ENCODE measurements at places on chromosomes 5 and 9.

- DNase-seq, result no peak
Measured at GRCh38 chr9:34575862-34576596, 13.5 kb downstream of the CNTFR start.

- DNase-seq, result no peak
Measured at GRCh38 chr9:123964761-123965160, 34.8 kb upstream of the DENND1A start.

GRCh38 chr5:173138707-173139106 is 5.6 kb upstream of the BNIP1 start:
- no peak for DNase-seq

DNA sequence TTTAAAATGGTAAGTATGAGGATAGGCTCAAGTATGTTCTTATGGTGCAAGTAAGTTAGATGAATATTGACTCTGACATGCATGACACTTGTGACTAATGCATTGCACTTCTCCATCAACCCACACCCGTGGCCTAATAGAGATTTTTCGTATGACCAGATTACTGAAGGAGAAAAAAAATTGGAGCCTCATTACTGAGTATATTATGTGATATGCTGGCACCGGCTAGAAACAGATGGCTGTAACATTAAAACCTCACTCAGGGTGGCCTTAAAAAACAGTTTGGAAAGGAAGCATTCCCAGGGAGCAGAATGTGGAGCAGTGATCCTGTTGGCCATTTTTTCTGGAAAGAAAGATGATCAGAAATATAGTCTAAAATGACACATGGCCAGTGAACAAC is 766.4 kb downstream of the PRELID2 start:
- DNase-seq, result no peak

DNA sequence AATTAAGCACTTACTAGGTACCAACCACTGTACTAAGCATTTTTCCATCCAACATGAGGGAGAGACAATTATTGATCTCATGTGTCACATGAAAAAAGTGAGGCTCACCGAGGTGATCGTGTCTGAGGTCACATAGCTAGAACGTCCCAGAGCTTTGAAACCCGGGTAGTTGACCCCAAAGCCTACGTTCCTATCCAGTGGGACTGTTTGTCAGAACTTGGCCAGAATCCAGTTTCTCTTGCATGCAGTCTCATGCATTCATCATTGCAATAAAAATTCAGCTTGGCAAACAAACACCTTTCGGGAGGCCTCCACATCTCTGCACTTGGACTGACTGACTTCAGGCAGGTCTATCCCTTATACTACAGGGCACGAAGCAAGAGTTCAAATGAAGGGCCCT is 23.4 kb upstream of the FAT2 start:
- DNase-seq, result no peak

DNA sequence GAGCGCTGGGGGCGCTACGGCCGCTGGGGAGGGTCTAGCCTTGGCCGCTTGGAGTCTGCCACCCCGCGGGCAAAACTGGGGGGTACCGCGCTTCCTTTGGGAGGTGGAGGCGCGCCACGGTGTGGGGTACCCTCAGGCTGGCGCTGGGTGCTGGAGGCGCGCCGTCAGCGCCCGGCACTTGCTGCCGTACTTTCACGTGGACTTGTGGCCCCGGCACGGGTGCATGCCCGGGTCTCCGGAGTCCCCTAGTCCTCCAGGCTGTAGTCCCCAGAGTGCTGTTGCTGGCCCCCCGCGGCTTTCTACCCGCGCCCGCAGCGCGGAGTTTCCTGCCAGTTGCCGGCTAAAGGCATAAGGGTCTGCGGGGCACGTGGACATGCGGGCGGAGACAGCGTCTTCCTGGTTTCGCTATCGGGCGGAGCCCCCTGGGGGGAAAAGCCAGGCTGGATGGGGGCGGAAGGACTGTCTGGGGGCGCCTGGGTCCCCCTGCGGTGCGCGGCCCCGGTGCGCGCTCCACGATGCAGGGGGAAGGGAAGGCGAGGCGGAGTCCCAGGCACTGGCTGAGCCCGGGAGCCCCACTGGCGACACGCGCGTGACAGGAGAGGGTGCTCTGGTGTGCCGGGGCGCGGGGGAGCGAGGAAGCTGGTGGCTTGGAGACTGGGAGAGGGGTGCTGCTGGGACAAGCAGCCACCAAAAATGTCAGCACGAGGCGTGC is 666 bp downstream of the PPARGC1B start:
- DNase-seq, result no peak

- DNase-seq, result no peak
Measured at GRCh38 chr5:122424132-122424531, 112.1 kb downstream of the SNCAIP start.

GRCh38 chr5:133244242-133244641 is 192.4 kb downstream of the HSPA4 start:
- no peak for DNase-seq

- peak; percentile 56 for DNase-seq
Measured at GRCh38 chr5:153584126-153584959, 93.9 kb downstream of the GRIA1 start.

- DNase-seq, result no peak
Measured at GRCh38 chr9:133268335-133269056, 6.5 kb downstream of the ABO start.

DNA sequence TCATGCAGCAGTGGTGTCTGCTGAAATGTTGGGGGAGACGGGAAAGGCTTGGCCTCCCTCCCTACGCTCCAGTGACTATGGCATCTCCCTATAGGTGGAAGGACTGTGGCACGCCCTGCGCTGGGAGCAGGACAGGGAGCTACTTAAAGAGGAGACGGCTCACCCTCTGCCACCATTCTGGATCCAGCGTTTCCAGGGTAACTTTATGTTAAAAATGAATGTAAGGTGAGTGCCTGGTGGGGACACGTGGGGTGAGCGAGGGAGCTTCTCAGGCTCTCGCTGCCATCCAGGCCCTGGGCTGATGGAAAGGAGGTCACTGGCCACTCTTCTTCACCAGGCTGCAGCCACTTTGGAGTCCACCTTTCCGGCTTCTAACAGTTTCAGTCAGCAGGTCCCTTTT is 15.7 kb downstream of the PAEP start:
- no peak for DNase-seq

- no peak for DNase-seq
Measured at GRCh38 chr9:87309236-87309635, 188.4 kb upstream of the DAPK1 start.

DNA sequence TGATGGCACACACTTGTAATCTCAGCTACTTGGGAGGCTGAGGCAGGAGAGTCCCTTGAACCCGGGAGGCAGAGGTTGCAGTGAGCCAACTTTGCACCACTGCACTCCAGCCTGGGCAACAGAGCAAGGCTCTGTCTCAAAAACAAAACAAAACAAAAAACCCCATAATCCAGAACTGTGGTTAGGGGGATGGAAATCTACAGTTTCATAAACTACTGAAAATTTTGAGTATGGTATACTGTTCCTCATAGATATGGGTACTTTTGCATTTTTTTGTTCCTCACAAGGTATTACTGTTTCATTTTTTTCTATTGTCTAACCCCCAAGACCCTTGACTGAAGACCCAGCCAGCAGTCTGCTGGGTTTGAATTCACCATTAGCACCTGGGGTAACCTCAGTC is 52.2 kb upstream of the MAP3K1 start:
- DNase-seq, result no peak

GRCh38 chr9:103798620-103799019 is 295.5 kb upstream of the SMC2 start:
- no peak for DNase-seq

DNA sequence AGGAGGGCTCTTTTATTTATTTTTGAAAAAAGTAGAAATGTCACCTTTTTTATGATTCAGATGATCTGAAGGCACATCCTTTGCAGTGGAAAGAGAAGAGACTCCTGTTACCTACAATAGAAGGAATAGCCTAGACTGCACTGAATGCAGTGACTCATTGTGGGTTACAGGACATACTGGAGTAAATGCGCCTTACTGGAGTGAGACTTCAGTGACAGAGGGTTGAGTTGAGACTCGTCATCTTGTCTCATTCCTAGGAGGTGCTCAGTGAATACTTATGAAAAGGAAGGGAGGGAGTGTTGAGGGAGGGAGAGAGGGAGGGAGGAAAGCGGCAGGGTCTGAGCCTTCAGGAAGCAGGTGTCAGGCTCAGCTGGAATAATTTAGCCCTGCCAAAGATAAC is 25.2 kb downstream of the ANKRA2 start:
- DNase-seq, result peak; percentile 33

- DNase-seq, result no peak
Measured at GRCh38 chr5:34503379-34504253, 152.5 kb upstream of the RAI14 start.

DNA sequence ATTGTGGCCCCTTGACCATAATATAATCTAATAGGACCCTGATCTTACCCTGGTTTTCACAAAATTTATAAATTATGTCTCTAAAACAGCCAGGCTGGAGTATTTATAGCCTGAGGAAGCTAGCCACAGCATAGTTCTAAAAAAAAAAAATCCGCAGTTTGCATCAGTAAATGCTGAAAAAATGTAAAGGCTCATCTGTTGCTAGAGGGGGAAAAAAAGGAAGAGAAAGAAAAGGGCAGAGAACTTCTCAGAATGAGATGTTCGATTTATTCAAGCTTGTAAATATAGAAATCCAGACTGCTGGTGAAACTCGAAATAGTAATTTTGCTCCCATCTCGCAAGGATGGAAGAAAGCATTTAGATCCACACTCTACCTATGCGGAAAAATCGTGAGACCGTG is 467.5 kb downstream of the NTRK2 start:
- DNase-seq, result no peak

DNA sequence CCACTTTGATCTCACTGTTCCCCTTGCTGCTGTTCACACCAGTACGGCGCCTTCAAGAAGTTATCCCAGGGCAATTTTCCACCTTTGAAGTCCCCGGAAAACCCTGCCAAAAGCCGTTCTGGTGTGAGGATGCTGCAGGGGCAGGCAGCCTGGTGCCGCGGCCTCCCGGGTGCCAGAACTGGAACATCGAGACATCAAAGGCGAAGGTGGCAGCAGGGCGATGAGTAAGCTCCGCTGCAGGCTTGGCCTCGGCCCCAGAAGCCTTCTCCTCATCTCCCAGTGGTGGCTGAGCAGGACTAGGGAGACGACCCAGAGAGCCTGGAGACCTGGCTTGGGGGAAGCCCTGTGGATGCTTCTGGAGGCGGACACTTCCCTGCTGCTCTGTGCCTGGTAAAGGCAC is 115.3 kb upstream of the MSX2 start:
- DNase-seq, result no peak

DNA sequence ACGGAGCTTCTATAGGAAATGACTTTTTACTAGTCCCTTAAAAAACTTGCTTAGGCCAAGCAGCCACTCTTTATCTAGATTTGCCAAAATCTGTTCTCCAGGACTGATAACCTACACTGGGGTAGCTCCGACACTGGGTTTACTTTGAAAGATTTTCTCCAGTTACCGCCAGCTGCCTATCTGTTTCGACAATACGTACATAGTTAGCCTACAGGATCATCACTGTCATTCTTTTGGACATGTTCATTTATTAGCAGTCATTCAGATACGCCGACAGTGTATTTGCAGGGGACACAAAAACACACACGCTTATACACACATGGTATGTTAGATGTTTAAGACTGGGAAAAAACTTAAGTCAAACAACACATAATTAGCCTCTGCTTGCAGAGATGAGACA is 225.7 kb downstream of the DCP2 start:
- no peak for DNase-seq

GRCh38 chr9:127562279-127562796 is 49.7 kb upstream of the STXBP1 start:
- no peak for DNase-seq

- DNase-seq, result peak; percentile 5
Measured at GRCh38 chr9:6680797-6681146, 35.2 kb upstream of the GLDC start.

GRCh38 chr5:83474161-83474796 is 2.7 kb downstream of the VCAN start:
- DNase-seq, result peak; percentile 79

- DNase-seq, result peak; percentile 49
Measured at GRCh38 chr5:115461506-115462290, 82.9 kb downstream of the FEM1C start.

- no peak for DNase-seq
Measured at GRCh38 chr5:100407053-100407452, 128.1 kb upstream of the FAM174A start.

GRCh38 chr5:65394087-65394486 is 87.6 kb downstream of the ADAMTS6 start:
- no peak for DNase-seq

DNA sequence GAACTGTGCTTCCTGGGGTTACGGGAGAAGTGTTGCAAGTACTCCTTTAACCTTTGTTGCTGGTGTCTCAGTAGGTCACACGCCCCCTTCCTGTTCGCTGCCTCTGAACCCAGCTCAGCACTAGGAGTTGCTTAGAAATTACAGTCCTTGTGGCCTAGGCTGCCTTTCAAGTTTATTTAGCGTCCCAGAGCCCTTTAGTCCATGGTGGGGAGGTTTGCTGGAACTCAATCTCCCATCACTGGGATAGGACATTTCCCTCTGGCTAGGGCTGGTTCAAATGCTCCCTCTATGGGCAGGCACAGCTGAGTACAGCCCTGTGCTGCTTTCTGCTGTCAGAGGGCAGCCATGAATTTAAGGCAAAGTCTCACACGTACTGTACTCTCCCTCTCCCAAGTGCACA is 4.7 kb downstream of the IFNA8 start:
- DNase-seq, result no peak

GRCh38 chr9:22052376-22052945 is 43.4 kb upstream of the CDKN2B start:
- DNase-seq, result peak; percentile 95

- DNase-seq, result no peak
Measured at GRCh38 chr5:88555674-88556073, 287.0 kb upstream of the TMEM161B start.

DNA sequence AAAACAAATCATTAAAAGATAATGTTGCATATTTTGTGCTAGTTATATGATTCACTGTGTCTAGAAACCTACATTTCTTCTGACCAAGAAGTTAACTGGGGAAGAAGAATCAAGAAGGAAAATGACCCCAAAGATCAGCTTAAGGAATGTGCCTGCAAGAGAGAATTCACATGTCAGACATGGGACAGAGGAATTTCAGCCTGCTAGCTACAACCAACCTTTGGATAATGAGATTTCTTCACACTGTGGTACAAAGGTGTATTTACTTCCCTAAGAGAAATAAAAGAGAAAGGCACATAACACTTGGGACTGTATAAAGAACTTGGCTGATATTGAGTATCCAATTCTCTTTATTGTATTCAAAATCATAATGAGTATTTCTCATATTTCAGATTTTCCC is 39.6 kb upstream of the ELL2 start:
- DNase-seq, result no peak

DNA sequence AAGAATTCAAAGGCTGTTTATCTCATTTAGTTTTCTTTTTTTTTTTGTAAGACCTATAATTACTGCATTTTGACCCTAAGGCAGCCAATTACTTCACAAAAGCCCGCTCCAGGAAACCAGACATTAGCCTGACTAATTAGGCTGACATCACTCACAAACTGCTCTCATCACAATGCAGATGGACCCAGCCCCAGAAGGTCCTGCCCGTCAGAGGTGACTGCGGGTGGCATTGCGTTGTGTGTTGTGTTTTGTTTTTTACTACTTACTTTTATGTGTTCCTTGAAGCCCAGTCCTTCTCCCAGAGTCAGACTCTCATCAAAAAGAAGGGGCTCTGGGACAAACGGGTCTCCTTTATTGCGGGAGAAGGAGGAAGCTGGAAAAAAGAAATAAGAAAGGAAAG is 172.2 kb downstream of the HSD17B3 start:
- DNase-seq, result no peak
